ENCODE measurements at places on chromosomes 3 and 15.

- DNase-seq = peak; percentile 8
Measured at GRCh38 chr3:14124223-14124614, 451 bp downstream of the CHCHD4 start.

DNA sequence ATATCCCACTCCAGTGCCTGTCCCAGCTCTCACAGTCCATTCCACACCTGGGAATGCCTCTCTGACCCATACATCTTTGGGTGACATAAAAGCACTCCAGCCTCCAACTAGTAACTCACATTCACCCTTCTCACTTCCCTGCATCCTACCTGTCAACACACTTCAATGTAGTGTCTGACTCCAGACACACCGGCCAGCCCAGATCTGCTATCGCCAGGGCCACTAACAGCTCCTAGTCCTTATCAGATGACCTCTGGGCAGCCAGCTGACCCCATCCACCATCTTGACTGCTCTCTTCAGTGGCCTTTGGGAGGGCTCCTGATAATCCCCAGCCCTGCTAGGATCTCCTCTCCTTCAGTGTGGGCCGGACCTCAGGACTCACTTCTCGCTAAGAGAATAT, 2.9 kb upstream of the MCM2 start:
- DNase-seq = no peak

GRCh38 chr3:159378396-159379194, 576.7 kb downstream of the MFSD1 start:
- peak; percentile 94 for DNase-seq

GRCh38 chr3:167691366-167691765, 37.6 kb upstream of the WDR49 start:
- no peak for DNase-seq

DNA sequence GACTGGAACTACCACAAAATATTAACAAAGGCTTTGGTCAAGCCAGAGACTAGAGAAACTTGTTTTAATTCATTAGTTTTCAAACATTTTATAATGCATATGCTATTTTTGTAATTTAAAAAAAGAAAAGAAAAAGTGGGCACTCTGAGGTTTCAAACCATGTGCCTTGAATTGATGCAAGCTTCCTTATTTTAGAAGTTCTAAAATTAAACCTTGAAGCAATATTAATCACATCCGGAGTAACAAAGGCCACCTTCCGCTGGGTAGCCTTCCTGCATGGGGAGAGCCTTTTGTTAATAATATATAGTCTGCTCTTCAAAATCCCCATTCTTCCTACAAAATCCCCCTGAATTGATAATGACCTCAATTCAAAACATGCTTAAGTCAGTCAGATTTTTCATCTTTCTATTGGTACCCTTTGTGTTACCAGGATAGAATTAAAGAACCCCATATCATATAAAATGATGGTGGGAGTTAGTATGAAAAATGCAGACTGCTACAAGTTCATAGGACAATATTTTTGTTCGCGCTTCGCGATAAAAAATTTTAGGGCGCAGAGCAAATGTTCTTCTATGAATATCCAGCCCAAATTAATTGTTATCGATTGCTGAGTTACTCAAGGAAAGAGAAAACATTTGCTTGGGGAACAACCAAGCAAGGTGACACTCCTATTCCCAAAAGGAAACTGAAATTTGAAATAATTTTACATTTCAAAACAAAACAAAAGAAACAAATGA, 30.6 kb downstream of the LDHAL6B start:
- DNase-seq = no peak

DNA sequence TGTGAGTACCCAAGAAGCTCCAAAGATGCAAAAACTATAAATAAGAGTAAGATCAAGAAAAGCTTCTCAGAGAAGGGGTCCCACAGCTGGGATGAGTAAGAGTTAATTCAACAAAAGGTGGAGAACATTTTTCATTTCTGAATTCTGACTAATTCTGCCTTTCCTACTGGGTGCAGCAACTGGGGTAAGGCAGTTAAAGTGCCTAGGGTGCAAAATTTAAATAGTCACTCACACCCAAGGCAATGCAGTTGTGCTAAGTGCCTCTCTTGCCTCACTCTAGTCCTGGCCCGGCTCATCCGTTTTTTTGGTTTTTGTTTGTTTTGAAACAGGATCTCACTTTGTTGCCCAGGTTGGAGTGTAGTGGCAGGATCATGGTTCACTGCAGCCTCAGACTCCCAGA, 240.2 kb downstream of the TP63 start:
- no peak for DNase-seq

- no peak for DNase-seq
Measured at GRCh38 chr3:8524249-8524648, 22.6 kb downstream of the LMCD1 start.

- DNase-seq = no peak
Measured at GRCh38 chr3:31833391-31834190, 147.5 kb downstream of the OSBPL10 start.

DNA sequence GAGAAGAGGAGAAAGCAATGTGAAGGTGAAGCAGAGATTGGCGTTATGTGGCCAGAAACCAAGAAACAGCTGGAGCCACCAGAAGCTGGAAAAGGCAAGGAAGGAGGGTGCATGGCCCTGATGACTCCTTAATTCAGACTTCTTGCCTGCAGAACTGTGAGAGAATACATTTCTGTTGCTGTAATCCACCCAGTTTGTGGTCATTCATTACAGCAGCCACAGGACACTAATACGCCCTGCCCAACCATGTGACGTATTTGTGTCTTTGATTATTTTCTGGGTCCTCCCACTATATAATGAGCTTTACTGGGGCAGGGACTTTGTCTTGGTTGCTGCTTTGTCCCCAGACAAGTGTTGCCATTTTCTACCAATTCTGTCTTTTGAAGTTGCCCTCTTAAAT, 64.5 kb upstream of the MITF start:
- DNase-seq = no peak

GRCh38 chr3:18092726-18093125, 332.4 kb downstream of the SATB1 start:
- no peak for DNase-seq

- DNase-seq = no peak
Measured at GRCh38 chr3:86794361-86795065, 196.4 kb downstream of the VGLL3 start.

- DNase-seq = no peak
Measured at GRCh38 chr15:100095541-100096247, 246.1 kb downstream of the ADAMTS17 start.

GRCh38 chr3:131796558-131797198, 238.1 kb downstream of the CPNE4 start:
- no peak for DNase-seq

DNA sequence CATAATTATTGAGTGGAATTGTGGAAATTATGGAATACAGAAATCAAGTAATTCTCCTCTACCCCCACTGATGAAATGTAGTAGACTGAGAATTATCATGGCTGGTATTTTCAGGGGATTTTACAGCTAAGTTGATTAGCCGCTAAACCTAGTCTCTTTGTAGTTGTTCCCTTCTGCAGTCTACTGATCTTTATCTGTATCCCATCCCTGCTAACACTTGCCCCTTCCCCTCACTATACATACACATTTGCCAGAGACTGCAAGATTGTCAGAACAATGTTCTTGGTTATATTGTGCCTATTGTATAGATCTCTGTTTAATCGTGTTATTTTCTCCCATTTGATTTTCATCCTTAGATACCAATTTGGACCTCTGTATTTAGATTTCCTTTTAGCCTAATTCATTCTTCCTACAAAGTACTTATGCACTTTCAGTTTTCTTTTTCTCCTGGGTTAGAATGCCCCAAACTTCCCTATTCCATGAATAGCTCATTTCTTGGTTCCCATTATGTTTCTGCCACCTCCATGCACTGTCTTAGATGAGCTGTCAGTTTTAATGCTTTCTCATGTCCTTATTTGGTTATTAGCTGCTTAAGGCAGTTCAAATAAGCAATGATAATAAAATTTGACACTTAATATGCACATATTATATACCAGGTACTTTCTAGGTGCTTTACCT, 86.9 kb downstream of the CDIN1 start:
- no peak for DNase-seq

DNA sequence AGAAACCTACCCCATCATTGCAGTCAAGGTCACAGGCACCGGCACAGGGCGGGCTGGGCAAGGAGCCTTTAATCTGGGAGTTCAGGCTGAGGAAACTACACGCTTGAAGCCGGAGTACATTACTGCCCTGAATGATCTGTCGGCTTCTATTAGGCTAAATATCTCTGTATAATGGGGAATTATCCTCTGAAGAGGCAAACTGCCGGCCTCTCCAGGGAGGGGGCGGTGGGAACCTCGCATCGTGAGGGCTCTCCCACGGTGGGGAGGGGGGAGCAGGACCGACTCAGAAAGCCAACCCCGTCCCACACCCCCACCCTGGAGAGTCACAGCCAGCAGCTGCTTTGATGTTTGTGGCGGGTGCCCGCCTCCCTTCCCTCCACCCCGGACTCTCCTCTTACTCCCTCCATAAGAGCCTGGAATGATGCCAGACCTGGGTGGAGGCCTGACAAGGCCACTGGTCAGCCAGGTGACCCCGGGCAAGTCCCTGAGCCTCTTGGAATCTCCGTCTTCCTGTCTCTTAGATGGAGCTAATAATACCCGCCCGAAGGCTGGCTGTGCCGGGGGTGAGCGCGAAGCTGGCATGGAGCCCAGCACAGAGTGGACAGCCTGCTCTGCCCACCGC, 63.4 kb upstream of the LINGO1 start:
- DNase-seq = no peak

DNA sequence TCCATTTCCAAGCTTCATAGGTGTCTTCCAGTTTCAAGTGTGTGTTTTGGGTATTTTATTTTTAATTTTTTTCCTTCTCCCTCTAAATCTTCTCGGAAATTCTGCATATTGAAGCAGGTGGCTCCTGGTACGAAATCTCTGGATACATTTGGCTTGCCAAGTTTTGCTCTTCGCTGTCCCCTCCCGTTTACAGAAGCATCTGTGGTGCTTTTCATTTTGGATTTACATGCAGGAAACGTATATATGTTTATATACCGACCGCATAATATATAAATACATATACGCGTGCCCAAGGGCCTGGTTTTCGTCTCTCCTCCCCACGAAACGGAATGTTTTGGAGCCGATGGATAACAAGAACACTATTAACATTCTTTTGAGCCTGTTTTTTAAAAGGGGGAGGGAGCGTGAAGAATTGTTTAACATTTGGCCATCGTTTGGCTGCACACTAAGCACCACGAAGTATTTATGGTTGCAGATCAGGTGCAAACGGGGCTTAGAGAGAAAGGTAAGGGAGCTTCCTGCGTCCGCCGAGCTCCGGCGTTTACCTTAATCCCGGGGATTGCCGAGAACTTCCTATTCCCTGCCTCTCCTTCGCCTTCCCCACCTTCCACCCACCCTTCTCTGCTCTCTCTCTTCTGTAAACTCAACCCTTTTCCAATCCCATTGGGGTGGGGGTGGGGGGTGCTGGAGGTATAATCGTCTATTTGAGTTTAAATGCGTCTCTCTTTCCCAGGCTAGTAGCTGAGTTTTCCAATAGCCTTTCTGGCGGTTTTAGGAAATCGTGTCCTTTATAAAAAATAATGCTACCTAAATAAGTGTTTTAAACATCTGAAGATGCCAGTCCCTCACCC, 1.1 kb upstream of the NLGN1 start:
- DNase-seq = peak; percentile 84
